Kidney epithelial cell (primary cell): ENCODE measurements at places on chromosomes 16 and 17. TPM values are rescaled to one million over a fixed set of nuclear protein-coding genes. Genes with fewer than 3 reads are reported as not detected.

The RNF135 gene
- 11.1 and 11.8 TPM in 2 replicates for total RNA-seq

The KRTAP4-3 gene
- total RNA-seq: not detected in 2 replicates

The TAC4 gene
- not detected in 2 replicates for total RNA-seq

The CSH2 gene
- total RNA-seq: not detected in 2 replicates

- no peak for DNase-seq
These were observed 123.4 kb upstream of the NOL11 start for GRCh38 chr17:67594115-67594880.

The PPP1R1B gene
- total RNA-seq: not detected in 2 replicates
